Left kidney (tissue), 8 donors: ENCODE measurements at places on chromosomes 12 and 14.

- no peak for DNase-seq
Measured at GRCh38 chr14:64082837-64083236, 211.3 kb downstream of the ESR2 start.

- no peak for DNase-seq
Measured at GRCh38 chr12:129862561-129863175, 41.2 kb downstream of the TMEM132D start.

GRCh38 chr12:48938805-48939204 is 13.5 kb upstream of the FKBP11 start:
- no peak for DNase-seq

DNA sequence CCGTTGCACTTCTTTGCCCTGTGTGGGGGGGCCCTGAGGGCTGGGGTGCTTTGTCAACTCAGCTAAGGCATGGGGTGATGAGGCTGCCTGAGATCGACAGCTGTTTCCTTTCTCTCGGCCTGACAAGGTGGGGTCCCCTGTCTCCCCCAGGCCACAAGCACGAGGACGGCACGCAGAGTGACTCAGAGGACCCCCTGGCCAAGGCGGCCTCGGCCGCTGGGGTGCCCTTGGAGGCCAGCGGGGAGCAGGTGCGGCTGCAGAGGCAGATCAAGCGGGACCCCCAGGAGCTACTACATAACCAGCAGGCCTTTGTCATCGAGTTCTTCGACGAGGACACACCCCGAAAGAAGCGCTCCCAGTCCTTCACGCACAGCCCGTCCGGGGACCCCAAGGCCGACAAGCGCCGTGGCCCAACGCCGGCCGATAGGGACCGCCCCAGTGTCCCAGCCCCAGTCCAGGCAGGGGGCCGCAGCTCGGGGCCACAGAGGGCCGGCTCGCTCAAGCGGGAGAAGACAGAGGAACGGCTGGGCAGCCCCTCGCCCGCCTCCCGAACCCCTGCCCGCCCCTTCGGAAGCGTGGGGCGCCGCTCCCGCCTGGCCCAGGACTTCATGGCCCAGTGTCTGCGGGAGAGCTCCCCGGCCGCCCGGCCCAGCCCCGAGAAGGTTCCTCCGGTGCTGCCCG is 18.8 kb downstream of the CEP170B start:
- DNase-seq, result no peak

DNA sequence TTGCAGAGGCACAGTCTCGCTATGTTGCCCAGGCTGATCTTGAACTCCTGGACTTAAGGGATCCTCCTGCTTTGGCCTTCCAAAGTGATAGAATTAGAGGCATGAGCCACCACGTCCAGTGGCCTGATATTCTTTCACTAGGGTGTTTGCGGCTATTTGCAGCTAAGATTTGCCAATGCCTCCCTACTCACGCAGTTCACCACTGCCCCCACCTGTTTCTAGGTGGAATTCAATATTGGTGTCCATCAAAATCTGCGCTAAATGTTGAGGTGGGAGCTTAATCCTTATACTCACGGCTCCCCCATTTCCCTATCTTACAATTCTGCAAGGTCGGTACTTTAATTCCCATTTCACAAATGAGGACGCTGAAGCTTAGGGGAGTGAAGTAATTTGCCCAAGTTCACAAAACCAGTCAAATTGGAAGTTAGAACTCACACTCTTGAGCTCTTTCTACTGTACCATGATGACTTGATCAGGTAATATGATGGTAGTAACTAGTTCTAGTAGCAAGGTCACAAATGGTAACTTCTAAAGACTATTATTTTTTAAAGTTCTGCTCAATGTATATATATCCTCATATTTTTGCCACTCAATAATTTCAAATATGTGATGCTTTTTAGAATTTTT is 22.1 kb upstream of the LRRC9 start:
- peak; percentile 32 for DNase-seq

- DNase-seq, result no peak
Measured at GRCh38 chr12:131863711-131864396, 30.6 kb upstream of the ULK1 start.

GRCh38 chr12:38137287-38137686 is 179.3 kb upstream of the ALG10B start:
- DNase-seq, result no peak

- no peak for DNase-seq
Measured at GRCh38 chr14:70722418-70722817, 80.7 kb downstream of the TTC9 start.

- peak; percentile 34 for DNase-seq
Measured at GRCh38 chr12:107775093-107775721, 703 bp downstream of the ASCL4 start.

GRCh38 chr14:63686926-63687325 is 40.9 kb downstream of the SGPP1 start:
- DNase-seq, result no peak

DNA sequence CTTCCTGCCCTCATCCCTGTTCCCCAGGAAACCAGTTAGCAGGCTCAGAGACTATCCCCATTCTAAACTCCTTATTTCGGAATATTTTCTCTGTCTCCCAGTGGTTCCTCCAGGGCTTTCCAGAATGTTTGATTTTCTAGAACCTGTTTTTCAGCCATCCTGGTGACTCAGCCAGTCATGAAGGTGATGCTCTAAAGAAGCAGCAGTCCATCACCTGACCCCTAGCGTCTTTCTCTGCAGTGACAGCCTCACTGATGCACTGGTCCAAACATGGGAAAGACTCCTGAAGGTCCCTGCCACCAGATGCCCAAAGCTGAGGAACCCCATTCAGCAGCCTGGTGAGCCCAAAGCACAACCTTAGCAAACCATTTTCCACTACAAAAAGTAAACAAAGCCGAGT is 212.6 kb downstream of the PHETA1 start:
- DNase-seq, result no peak

DNA sequence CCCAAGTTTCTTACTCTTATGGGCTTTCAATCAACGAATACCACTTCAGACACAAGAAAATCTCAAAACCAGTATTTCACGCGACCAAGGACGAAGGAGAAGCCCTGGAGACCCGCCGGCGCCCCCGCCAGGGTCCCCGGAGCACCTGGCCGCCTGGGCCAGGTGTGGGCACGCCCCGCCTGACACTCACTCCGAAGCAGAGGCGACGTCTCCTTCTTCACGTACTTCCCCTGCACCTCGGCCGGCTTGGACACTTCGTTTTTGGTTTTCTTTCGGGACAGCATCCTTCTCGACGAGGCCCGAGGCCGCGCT is 466 bp downstream of the SAV1 start:
- DNase-seq, result no peak

GRCh38 chr12:79690142-79690637 is 574 bp downstream of the PAWR start:
- DNase-seq, result no peak

- DNase-seq, result no peak
Measured at GRCh38 chr12:92905258-92905810, 23.8 kb downstream of the EEA1 start.

DNA sequence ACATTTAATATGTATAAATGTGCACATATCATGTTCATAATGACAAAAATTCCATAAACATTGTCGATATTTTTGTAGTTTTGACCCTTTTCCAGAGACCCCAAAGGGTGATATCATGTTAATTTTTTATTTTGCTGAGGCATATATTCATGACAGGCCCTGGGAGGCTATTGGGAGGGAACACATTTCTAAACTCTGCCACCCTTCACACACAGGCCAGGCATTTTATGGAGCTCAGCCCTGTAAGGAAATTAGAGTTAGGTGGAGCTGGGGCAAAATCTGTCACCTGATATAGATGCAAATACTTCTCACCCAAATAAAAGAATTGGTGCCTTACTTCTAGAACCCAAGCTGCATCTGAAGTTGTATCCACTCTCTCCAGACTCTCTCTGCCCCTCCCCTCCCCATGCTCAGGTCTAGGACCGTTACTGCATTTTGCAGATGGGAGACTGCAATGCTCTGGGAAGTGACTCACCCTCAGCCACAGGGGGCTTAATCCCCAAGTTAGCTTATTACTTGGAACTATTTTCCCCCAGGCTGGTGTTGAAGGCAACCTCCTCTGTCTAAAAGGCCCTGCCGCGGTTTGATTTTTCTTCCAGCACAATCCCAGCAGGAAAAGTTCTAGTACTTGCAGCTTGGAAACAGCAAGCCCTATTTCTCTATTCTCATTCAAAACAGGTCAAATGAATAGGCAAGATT is 238.9 kb downstream of the EMP1 start:
- DNase-seq, result no peak

GRCh38 chr12:662566-663292 is 516 bp downstream of the NINJ2 start:
- peak; percentile 25 for DNase-seq

GRCh38 chr12:11174022-11174421 is 3.0 kb downstream of the SMIM10L1 start:
- no peak for DNase-seq

- peak; percentile 25 for DNase-seq
Measured at GRCh38 chr12:58186401-58186800, 245.0 kb downstream of the ATP23 start.

DNA sequence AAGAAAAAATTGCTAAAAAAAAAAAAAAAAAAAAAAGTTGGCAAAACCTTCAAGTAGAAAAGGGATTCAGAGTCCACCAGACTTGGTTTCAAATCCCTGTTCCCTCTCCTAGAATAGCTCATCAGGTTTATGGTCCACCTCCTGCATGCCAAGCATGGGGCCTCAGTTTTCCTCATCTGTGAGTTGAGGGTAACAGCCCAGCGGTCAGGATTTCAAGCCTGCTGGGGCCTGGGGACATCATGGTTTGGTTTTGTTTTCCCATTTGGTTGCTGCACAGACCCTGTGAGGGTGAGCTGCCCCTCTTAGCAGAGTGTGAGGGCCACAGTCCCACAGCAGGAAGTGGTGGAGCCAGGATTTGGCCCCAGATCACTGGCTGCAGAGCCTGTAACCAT is 12.5 kb downstream of the FAM222A start:
- no peak for DNase-seq

DNA sequence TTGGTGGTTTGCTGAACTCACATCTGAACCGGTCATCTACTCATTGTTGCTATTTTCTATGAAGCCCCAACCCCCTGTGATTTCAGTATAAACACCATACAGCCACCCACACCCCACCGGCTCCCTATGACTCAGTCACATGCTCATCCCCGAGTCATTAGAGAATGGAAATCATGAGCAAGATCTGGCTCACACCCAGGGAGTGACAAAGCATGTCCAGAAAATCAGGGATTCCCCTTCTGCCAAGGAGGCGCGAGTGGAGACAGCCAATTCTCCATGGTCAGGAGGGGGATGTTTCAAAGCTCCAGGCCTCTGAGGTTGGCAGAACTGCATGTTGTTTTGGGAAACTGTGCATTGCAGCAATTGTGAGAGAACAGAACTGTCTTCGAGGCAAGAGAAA is 657.5 kb upstream of the TBX3 start:
- DNase-seq, result no peak

DNA sequence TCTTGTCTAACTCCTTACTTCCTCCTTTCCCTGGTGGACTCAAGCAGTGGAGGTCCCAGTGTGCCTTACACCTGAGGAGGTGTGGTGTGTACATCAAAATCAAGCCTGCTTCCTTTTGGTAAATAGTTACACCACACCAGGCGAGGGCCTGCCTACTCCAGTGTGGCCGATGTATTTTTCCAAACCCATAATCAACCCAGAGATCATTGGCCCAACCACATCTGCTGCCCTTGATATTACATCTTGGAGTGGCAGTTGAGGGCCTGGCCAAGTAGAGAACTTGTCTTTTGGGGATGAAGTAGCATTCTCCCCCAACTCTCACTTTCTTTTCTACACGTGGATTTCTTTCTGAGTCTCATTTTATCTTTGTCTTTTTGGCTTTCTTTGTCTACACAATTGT is 187.4 kb downstream of the EFCAB11 start:
- no peak for DNase-seq

DNA sequence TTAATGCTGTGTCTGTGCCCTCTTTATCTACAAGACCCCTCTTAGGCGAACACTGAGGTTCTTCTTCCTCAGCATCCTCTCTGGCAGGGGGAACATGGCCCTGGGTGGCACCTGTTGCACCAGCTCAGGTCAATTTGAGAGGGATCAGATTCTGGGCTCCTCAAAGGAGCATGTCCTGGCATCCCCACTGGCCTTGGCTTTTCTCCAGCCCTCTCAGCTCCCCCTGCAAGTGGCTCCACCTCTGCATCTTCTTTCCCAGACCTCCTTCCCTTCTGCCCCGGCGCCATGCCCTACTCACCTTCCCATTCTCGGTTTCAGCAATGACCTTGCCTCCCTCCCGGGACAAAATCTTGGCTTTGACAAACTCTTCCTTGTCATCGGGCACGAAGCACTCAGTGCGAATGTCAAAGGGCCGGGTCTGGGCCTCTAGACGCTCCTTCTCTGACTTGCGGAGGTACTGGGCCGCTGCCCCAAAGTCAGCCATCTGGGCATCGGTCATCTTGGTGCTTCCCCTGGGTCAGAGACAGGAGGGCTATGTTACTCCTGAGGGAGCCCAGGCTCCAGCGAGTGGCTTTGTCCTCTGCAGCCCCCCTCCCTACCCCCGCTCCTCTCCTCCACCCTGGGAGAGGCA is 1.2 kb downstream of the MYH6 start:
- DNase-seq, result no peak

DNA sequence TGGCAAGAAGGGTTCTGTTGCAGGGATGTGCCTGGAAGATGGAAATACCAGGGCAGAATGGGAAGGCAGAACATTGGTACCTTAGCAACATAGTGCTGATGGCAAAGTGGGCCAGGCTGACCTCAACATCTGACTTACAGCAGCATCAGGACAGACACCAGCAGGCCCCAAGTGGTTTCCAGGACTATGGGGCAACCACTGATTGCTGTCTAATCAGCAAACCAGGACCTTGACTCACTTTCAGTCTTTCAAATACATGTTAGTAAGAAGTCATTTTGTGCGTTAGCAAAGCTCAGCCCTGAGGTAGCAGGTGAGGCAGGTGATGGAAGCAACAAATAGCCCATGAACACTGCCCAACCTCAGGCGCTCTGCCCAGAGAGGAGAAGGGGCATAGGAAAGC is 4.7 kb upstream of the SPTSSA start:
- no peak for DNase-seq

- DNase-seq, result no peak
Measured at GRCh38 chr14:21712036-21712435, 38.4 kb upstream of the OR4E1 start.

DNA sequence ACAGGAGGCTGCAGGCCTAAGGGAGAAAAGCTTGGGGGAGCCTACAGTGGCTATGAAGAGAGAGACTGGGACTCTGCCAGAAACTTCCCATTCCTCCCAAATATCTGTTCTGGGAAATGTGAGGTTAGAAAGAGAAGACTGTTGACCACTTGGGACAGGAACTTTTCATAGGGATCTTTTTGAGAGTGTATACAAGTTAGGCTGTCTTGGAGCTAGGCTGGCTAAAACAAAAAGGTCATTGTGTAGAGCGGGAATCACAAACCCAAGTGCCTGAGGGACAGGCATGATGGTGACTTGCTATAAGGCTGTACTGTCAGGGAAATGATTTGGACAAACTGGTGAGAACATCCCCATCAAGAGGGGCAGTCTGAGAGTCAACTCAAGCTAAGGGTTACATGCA is 175.1 kb downstream of the GRIP1 start:
- DNase-seq, result no peak

- peak; percentile 92 for DNase-seq
Measured at GRCh38 chr14:72893636-72894322, at the start of gene DPF3. TSS of gene DPF3 (minus strand) at chr14:72894101. CDS start at chr14:72894088, 13 bp downstream.
